ENCODE measurements at places on chromosomes 16 and 17.
A peak's percentile ranks its signal among the peaks of the same experiment; 100 is the strongest.

- DNase-seq, result no peak
Observed at GRCh38 chr17:21313320-21313719, 28.8 kb downstream of the MAP2K3 start.

GRCh38 chr17:74408262-74408661 lies 23.6 kb upstream of the GPRC5C start:
- DNase-seq, result no peak

DNA sequence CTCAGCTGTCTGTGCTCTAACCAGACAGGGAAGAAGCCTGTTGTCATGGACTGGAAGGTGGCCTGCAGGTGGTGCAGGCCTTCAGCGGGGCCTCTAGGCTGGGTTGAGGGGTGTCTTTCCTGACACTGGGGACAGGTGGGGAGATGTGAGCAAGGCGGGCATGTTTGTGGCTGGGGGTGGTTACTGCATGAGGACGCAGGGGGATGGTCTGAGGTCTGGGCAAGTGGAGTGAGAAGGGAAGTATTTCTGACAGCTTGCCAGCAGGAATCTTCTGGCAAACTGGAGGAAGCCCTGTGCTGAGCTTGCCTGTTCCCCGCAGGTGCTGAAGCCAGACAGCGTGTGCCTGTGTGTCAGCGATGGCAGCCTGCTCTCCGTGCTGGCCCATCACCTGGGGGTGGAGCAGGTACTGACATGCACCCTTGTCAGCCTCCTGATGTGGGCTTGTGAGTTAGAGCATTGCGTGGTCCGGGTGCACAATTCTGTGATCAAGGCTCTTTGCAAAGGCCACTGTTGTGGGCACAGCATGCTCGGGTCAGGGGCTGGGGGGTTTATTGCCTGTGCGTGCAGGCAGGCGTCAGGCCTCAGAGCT lies 36.2 kb downstream of the PRMT7 start:
- DNase-seq, result no peak

- peak; percentile 11 for DNase-seq
Observed at GRCh38 chr16:11405331-11406176, 60.3 kb downstream of the RMI2 start.

GRCh38 chr16:83296505-83296904 lies 511.3 kb upstream of the HSBP1 start:
- no peak for DNase-seq

- no peak for DNase-seq
Observed at GRCh38 chr16:48446534-48446920, 61.3 kb upstream of the SIAH1 start.

GRCh38 chr17:70405492-70406220 lies 236.3 kb downstream of the KCNJ2 start:
- no peak for DNase-seq

DNA sequence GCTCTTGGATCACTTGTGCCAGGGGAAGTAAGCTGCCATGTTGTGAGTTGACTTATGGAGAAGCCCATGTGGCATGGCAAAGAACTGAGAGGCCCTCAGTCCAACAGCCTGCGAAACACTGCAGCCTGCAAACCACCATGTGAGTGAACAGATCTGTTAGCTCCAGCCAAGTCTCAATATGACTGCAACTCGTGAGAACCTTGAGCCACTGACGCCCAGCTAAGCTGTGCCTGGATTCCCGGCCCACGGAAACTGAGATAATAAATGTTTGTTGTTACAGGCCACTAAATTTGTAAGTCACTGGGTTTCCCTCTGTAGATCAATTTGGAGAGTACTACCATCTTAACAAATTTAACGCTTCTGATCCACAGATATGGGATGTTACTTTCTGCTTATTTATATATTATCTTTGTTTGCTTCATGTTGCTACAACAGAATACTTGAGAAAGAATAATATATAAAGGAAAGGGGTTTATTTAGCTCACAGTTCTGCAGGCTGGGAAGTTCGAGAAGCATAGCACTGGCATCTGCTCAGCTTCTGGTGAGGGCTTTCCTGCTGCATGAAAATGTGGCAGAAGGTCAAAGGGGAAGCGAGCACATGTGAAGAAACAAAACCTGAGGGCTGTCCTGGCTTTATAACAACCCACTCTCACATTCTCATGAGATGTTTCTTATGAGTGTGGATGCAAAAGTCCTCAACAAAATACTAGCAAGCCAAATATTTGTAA lies 29.4 kb upstream of the ATP2A3 start:
- no peak for DNase-seq

- no peak for DNase-seq
Observed at GRCh38 chr17:66341462-66341861, 39.0 kb downstream of the PRKCA start.

- DNase-seq, result no peak
Observed at GRCh38 chr16:27448532-27449433, 46.8 kb downstream of the IL21R start.

- peak; percentile 51 for DNase-seq
Observed at GRCh38 chr17:82414548-82415281, 3.4 kb upstream of the HEXD start.

- peak; percentile 51 for DNase-seq
Observed at GRCh38 chr17:40095944-40096791, 4.2 kb downstream of the NR1D1 start.

DNA sequence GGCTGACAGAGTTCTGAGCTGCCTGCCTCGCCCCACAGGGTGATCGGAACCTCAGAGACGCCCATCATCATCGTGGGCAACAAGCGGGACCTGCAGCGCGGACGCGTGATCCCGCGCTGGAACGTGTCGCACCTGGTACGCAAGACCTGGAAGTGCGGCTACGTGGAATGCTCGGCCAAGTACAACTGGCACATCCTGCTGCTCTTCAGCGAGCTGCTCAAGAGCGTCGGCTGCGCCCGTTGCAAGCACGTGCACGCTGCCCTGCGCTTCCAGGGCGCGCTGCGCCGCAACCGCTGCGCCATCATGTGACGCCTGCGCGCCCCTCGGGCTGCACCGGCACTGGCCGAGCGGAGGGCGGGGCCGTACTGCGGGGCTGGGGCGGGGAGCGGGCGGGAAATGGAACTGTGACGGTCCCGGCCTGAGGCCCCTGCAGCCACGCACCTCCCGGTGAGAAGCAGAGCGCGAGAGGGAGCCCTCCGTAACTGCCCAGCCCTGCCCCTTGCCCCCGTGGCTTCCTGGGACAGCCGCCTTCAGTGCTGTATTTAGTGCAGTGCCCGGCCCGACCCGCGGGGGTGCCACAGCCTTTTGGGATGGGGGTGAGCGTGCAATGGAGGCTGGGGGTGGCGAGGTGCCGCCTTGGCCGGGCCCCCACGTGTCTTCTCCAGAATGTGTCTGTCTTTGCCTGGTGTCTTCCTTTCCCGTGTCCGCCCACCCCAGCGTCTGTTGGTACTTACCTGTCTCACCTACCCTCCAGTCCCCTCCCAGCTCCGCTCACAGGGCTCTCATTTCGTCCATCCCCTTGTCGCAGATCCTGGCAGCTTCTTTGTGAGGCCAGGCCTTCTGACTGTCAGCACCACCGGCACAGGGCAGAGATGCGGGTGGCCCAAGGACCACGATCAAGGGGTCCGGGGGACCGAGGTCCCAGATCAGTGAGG lies 9.8 kb downstream of the RASL10B start:
- no peak for DNase-seq

DNA sequence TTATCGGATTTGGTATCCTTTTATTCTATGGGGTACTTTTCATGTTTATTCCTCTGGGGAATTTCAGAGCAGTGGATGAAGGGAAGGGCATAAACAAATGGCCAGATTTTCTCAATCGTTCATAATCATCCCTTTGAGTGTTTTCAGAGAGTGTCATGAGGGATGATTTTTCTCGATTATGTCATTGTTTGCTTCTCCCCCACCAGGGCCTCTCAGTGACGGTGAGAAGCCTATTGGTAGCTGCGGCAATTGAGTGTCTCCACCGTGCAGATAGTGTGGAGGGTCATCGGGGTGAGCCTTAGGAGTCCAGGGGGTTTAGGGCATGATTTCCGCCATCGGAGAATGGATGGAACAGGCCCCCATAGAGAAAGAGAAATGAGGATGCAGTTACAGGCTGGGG lies 57.2 kb downstream of the USP43 start:
- no peak for DNase-seq

GRCh38 chr16:20136446-20136968 lies 62.8 kb upstream of the GPR139 start:
- no peak for DNase-seq

DNA sequence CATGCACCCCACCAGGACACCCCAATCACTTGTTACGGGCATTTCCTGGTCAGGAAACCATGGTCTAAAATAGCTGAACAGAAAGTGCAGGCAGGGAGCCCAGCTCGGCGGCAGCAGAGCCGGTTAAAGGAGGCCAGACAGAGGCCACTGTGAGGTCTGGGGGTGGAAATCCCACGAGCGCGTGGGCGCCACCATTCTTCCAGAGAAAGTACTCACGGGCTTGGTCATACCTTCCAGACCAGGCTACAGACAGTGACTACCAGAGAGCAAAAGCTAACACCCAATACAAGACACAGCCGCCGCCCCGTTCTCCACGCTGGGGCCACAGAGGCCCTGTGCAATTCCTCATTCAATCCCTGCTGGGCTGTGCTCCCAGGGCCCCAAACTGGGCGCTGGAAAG lies 11.9 kb downstream of the CEP131 start:
- DNase-seq, result no peak

DNA sequence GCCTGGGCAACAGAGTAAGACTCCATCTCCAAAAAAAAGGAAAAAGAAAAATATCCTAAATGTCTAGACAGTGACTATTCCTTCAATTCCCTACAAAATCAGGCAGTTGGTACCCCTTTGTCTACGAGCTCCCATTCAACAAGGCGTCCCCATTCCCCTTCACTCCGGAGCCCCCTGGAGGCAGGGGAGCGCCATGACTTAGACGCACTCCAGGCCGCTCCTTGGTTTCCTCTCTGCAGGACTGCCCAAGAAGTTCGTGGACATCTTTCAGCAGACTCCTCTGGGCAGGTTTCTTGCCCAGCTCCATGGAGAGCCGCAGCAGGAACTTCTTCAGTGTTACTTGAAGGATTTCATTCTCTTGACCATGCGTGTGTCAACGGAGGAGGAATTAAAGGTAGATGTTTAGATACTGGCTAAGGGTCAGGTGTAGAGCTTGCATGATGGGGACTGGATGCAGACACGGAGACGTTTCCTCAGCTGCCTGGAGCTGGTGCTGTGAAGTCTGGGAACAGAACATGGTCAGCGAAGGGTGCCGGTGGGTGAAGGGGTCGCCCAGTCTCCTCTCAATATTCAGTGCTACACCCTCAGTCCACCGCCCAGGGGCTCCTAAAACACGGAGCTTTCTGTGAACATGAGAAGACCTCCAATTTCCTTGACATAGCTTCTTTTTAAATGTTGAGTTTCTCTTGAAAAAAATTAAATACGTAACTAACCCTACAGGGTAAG lies 53.3 kb upstream of the ENDOV start:
- no peak for DNase-seq

GRCh38 chr17:1031711-1032110 lies 34.8 kb downstream of the TIMM22 start:
- DNase-seq, result no peak

DNA sequence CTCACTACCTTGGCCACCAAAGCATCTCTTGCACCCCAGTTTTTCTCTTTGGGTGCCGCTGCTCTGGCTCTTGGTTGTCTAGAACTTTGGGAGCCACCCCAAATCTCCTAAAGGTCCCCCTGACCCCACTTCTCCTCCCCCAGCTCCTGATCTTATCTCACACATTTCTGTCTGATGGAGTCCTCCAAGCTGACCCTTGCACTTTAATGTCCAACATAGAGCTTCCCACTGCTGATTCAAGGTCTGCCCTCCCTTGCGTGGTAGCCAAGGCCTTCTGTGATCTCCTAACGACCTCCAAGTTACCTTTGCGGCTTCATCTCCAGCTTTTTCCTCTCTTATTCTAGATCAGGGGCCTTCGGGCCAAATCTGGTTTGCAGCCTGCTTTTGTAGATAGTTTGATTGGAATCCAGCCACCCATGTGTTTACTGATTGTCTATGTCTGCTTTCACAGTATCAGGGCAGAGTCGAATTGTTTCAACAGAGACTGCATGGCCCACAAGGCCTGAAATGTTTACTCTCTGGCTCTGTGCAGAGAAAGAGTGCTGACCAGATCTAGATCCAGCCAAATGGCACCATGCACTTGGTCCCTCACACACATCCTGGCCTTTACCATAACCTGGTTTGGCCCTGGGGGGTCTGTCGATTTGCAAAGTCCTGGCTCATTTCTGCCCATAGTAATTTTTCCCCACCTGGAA lies 168.6 kb downstream of the HAPSTR1 start:
- no peak for DNase-seq

DNA sequence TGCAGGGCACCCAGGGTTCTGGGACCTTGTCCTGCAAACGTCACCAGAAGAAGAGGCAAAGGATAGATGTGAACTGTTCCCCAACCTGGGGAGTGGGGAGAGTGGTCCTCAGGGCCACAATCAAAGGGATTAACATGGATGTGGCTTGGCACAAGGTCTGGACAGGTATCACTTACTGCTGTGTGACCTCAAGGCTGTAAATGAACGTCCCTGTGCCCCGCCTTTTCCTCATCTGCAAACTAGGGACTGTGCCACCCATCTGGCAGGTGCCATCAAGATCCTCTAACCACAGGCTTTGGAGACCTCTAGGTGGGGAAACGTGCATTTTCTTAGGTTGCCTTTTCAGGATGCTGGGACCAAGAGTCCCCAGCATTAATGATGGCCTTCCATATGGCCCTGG lies 25.1 kb downstream of the SLC5A10 start:
- DNase-seq, result no peak

GRCh38 chr17:21460358-21460757 lies 84.2 kb downstream of the KCNJ12 start:
- no peak for DNase-seq

GRCh38 chr16:82567175-82567574 lies 59.6 kb upstream of the CDH13 start:
- DNase-seq, result no peak

GRCh38 chr17:33086041-33086440 lies 94.4 kb downstream of the SPACA3 start:
- DNase-seq, result no peak

GRCh38 chr16:27556471-27556870 lies 6.5 kb downstream of the KATNIP start:
- DNase-seq, result no peak

DNA sequence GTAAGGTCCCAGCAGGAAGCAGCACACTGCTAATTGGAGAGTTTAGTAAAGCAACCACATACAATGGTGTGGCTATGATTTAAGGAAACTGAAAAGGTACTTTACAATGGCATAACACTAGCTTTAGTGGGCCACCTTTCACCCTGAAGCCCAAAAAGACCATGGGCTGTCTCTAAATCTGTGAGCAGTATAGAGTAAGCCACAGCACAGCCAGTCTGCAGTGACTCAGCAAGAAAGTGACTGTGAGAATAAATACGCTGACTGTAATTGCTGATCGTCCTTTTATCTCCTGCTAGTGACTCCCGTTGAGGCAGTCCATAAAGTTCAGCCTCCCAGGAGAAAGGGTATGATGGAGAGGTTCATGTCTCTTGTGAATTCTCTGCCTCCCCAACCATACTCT lies 679.8 kb upstream of the KIF2B start:
- no peak for DNase-seq

DNA sequence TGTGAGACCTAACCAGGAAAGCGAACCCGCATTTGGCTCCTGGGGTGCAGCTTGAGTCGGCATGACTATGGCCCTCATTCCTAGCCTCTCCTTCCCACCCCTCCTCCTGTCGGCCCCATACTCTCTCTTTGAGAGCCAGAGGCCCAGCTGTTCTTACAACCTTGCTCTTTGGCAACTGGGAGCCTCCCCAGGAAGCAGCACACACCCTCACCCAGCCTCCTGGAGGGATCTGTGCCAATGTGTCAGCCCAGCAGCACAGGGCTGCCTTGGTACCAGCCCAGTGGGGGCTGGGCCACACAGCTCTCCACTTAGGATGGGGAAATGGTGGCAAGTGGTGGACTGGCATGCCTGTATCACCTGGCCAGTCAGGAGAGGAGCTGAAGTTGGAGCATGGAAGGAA lies 70.3 kb upstream of the LGALS9 start:
- DNase-seq, result no peak

Measured in stimulated activated CD8-positive, alpha-beta memory T cell treated with anti-CD3 and anti-CD28 coated beads, Interleukin-15, amount 100 ng/mL, for 1 hour (primary cell).